ENCODE measurements at places on chromosomes 3 and 15.
A peak's percentile ranks its signal among the peaks of the same experiment; 100 is the strongest.

DNA sequence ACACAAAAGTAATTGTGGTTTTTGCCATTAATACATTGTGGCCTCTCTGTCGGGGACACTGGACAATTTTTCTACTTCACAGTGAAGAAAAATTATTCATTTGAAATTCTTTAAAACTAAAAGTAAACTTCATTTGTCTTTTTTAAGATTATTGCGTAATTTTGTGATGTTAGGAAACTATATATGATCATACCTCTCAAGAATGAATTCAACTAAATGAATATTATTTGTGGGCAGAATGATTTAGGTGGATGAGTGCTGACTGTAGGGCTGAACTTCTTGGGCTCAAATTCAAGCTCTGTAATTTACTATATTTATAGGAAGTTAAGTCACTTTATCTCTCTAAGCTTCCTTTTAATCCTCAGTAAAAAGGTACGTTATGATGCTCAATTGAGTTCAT, 441.2 kb downstream of the ROBO1 start:
- DNase-seq = no peak

DNA sequence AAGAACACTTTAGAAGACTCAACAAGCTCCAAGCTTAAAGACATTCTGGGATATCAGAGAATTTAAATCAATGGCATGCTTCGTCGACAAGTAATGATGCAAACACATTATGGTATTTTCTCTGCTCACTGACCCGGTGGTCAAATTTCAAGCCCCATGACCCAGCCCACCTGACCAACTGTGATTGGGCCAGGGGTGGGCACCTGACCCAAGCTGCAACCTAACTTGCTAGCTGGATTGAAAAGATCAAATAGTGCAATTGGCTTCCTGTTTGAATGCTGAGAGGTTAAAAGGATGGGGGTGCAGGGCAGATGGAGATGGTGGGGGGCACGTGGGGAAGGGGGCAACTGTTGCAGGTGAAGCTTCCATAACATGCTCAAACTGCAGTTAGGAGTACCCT, 250.4 kb downstream of the CLSTN2 start:
- DNase-seq = no peak

DNA sequence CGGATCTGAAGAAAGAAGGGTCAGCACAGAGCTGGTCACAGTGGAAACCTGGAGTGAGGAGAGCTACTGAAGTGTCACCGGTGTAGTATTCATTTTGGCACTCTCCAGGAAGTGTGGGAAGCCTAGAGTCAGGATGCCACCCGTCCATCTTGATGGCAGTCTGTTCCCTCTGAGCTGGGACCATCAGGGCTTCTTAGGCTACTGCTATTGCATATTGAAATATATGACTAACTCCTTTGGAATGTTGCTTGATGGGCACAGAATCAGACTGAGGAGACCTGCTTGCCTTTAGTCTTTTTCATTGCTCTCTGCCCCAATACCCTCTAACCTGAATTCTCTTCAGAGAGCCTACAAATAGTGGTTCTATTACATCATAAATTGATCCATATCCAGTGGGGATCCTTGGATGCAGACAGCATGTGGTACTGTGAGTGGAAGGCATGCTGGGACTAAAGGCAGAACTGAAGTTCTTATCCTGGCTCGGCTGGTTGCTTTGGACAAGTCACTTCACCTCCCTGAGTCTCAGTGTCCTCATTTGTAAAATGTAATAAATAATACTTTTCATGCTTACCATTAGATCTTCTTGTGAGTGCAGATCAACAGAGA, 143.5 kb downstream of the PDE8A start:
- no peak for DNase-seq

DNA sequence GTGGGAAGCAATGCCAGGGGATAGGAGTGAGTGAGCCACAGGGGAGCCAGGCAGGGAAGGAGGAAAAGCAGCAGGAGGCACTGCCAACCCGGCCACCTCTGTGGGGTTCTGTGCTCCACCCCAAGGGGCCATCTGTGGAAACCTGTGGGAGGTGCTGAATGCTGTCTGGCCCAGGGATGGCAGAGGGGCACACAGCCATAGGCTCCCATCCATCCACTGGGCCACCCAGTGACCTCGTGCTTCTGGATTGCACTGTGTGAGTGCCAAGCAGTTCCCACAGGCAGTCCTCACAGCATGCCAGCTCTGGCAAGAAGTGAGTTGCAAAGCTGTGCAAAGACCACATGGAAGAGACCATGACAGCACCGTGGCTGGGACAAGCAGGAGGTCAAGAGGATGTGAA, 27.5 kb downstream of the DNAJB8 start:
- no peak for DNase-seq

- DNase-seq = no peak
Observed at GRCh38 chr15:69556344-69556743, 103.7 kb downstream of the RPLP1 start.

DNA sequence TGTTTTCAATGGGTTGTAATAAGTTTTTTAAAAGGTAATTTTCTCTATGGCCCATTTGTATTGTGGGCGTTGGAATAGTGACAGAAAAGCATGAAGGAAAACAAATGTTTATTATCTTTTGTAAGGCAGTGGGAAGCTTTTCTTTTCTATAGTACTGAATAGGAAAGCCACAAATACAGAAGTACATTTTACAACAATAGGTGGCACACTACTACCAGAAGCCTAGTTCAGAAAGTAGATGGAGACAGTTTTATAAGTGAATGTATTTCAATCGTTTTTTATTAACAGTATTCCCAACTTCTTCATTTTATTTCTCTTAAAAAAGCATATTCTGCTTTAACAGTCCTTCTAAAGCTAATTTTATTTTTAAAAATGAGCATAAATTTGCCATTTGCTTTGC, 296.7 kb downstream of the PTPRG start:
- no peak for DNase-seq

GRCh38 chr3:61727435-61727834, 166.1 kb downstream of the PTPRG start:
- no peak for DNase-seq

DNA sequence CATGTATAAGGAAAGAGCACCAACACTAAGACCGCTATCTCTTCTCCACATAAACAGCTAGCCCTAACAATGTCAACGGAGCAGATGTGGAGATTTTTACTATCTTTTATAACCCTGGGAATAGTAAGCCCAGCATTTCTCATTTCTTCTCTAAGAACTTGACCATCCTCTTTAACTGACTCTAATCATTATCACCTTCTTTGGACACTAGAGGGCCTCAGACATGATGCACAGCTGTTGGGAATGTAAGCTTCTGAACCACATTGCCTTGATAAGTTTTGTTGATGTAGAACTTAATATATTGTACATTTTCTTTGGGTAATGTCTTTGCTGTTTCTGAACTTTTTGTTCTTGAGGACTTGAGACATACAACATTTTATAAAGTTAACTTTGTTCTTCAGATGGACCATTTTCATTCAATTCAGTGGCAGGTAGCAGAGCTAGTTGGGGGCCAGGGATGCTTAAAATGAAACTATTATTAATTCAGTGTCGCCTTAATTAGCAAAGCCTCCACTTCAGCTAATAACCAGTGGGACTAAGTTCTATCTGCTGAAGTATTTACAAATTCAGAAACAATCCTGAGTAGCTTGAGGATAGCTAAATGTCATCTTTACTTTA, 9.6 kb upstream of the TAGLN3 start:
- DNase-seq = peak; percentile 60

- DNase-seq = no peak
Observed at GRCh38 chr15:70557521-70558258, 205.7 kb downstream of the UACA start.

DNA sequence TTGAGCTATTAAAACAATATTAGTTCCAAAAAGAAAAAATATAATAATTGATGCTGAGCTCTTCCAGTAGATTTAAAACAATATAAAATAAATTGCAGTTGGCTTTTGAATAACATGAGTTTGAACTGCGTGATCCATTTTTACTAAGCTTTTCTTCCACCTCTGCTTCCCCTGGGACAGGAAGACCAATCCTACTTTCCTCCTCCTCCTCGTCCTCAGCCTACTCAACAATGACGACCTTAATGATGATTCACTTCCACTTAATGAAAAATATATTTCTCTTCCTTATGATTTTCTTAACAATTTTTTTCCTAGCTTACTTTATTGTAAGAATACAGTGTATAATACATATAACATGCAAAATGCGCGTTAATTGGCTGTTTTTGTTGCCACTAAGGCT, 78.9 kb upstream of the THRB start:
- no peak for DNase-seq

- no peak for DNase-seq
Observed at GRCh38 chr15:43942194-43942593, 115.4 kb downstream of the WDR76 start.

DNA sequence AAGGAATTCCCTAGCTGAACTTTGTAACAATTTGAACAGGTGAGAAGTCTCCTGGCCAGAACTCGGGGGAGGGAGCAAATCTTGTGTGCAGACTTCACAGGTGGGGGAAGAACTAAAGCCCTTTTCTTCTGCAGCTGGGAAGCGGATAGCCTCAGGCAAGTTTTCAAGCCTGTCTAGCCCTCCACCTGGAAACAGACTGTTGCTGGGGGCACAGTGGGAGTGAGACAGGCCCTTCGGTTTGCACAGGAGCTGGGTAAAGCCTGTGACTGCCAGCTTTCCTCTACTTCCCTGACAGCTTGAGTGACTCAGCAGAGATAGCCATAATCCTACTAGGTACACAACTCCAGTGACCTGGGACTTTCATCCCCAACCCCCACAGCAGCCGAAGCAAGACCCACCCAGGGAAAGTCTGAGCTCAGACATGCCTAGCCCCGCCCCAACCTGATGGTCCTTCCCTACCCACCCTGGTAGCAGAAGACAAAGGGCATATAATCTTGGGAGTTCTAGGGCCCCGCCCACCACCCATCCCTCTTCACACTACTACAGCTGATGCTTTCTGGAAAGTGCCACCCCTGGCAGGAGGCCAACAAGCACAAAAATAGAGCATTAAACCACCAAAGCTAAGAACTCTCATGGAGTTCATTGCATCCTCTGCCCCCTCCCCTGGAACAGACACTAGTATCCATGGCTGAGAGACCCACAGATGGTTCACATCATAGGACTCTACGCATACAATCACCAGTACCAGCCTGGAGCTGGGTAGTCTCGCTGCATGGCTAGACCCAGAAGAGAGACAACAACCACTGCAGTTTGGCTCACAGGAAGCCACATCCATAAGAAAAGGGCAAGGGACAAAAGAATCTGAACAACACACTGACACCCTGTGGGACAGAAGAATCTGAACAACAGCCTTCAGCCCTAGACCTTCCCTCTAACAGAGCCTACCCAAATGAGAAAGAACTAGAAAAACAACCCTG, 479.0 kb downstream of the RAP2B start:
- no peak for DNase-seq

DNA sequence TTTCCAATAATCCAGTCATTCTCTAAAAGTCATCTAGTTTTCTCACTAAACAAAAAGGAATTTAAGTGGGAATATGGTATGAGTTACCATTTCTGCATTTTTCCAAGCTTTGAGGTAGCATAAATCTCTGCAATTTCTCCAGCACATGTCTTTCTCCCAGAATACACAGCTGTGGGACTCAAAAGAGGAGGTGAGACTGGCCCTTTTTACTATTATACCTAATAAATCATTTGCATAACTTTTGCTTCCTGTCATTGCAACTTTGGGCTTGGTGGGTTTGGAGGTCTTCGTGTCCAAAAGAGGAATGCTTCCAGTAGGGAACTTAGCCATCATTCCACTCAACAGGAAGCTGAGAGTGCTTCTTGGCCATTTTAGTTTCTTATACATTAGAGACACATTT, 94.8 kb downstream of the FMN1 start:
- no peak for DNase-seq

DNA sequence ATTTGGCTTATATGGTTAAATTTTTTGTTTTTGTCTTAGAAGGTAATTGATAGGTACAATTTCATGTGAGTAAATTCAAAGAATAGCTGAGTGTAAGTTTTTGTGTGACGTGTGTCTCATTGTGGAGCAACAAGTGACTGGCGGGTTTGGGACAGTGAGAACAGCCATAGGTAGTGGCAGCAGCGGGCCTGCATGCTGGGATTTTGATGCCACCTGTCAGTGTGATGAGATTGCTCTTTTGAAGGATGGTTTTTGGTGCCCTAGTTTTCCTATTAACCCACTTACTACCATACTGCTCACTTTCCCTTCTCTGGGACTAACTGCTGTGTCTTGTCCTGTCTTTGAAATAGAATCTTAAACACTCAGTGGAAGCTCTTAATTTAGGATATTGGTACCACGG, 522.6 kb downstream of the NAALADL2 start:
- no peak for DNase-seq

GRCh38 chr15:47371939-47372338, 345.4 kb upstream of the SEMA6D start:
- DNase-seq = no peak

DNA sequence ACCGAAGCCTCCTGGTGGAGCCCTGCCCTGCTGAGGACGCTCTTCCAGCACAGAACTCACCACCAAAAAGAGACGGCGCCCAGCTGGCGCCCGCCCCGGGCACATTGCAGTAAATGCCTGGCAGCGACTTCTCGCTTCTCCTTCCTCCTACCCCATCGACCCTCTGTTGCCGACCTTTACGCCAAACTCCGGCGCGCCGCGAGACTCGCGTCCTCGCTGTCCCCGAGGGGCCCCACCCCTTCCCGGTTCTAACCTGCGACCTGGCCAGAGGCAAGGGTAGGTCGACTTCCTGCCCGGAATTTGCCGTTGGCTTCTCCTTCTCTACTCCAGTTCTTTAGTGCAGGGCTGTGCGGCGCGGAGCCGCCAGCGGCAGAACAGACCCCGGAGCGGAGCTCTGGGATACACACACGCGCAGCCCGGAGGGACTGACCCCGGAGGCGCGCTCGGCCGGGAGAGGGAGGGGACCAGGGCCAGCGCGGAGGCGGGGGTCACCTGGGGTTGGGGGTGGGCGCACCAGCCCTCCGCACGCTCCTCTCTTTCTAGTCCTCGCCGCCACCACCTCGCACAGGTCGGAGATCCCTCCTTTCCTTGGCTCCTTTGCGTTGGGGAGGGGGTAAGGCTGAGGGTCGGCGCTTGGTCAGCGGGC, 226.6 kb upstream of the AZI2 start:
- peak; percentile 13 for DNase-seq

DNA sequence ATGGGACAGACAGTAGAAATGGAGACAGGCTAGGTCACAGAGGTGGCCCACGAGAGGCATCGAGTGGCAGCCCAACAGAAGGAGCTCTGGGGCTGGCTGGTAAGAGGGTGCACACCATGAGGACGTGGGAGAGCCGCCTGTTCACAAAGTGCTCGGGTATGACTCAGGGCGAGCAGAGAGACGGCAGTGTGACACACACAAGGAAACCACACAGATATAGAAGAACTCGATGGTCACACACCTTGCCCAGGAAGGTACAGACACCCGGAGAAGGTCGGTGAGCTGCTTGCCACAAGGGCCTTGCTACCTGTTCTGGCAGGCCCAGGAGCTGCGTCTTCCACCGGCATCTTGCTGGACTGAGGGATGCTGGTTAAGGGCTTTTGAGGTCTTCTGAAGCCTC, 50.2 kb downstream of the CA12 start:
- DNase-seq = no peak

GRCh38 chr15:75751891-75752290, 39.2 kb upstream of the CSPG4 start:
- no peak for DNase-seq

DNA sequence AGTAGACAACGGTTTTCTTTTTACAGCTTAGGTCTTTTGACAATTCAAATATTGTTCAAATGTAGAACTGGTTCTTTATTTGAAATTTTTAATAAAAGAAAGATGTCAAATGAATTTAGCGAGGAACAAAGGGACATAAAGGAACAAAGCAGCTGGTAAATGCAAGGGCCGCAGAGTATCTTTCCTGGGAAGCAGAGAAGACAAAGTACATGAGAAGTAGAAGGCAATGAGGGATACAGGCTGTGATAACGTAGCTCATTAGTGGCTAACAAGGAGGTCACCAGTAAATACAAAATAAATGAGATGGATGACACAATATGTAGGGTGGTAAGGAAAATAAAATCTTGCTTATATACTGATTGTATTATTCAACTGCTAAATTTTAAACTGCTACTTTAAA, 762.8 kb downstream of the VGLL3 start:
- no peak for DNase-seq

Data from DMS 273 treated with DMSO at 0.1 percent for 48 hours (cell line).